Thoracic aorta (tissue), 2 donors: ENCODE measurements at places on chromosomes 4 and X.
A peak's percentile ranks its signal among the peaks of the same experiment; 100 is the strongest.

DNA sequence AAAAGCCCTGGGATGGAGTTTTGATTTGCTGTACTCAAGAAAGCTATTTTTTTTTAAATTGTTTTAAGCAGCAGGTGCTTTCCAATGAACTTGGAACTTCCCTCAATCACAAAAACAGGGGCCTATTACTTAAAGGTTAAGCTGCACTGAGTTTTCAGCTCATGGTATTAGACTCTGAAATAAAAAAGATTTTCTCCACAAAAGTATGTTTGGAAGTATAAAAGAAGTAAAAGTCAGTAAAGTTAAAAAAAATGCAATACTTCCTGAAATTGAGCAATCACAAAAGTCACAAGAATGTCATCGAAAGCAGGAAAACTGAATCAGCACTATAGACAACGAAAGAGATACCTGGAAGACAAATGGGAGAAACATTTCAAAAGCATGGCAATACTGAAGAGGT is 38.9 kb upstream of the PLAC8 start:
- no peak overlapping the region for H3K27ac ChIP-seq
- no peak overlapping the region for H3K4me3 ChIP-seq
- no peaks in the 10 kb centered on the region for H3K27me3 ChIP-seq
- H3K36me3 ChIP-seq = no peaks in the 10 kb centered on the region

DNA sequence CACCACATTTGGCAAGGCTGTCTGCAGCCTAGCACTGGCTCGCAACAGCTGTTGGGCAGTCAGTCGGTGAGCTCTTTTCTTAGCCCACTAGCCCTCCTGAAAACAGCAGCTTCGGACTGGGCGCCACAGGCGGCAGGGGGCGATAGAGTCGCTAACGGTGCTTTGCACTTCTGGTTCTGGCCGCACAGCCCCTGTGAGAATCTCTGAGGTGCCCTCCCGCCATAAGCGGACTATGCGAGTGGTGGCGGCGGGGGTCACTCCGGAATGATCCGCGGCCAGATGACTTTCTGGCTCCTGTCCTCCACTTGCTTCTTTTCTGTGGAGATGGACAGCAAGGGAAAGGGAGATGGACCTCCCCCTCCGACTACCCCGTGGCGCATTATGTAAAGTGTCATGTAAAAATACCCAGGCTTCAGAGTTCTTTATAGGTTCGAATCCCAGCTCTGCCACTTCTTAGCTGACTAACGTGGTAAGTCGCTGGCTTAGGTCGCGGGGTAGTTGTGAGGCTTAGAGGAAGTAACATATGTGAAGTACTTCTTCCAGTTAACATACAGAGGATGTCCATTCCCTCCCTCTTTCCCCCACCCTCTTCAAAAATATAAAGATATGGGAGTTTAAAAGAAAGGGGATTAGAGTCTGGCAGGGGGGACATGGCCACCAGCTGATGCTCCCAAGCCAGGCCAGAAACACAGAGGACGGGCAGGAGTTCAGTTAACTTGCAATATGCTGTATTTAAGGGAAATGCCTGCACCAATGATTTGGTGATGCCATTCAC is 11.0 kb downstream of the ARHGAP36 start:
- H3K4me3 ChIP-seq = no peak overlapping the region
- no peak overlapping the region for H3K27ac ChIP-seq
- H3K27me3 ChIP-seq = no peaks in the 10 kb centered on the region
- DNase-seq = no peak

GRCh38 chrX:41721590-41721989 is 2.4 kb upstream of the GPR82 start:
- no peaks in the 10 kb centered on the region for H3K27me3 ChIP-seq
- no peak for DNase-seq
- no peak overlapping the region for H3K27ac ChIP-seq
- no peak overlapping the region for H3K4me3 ChIP-seq
- no peaks in the 10 kb centered on the region for H3K36me3 ChIP-seq

DNA sequence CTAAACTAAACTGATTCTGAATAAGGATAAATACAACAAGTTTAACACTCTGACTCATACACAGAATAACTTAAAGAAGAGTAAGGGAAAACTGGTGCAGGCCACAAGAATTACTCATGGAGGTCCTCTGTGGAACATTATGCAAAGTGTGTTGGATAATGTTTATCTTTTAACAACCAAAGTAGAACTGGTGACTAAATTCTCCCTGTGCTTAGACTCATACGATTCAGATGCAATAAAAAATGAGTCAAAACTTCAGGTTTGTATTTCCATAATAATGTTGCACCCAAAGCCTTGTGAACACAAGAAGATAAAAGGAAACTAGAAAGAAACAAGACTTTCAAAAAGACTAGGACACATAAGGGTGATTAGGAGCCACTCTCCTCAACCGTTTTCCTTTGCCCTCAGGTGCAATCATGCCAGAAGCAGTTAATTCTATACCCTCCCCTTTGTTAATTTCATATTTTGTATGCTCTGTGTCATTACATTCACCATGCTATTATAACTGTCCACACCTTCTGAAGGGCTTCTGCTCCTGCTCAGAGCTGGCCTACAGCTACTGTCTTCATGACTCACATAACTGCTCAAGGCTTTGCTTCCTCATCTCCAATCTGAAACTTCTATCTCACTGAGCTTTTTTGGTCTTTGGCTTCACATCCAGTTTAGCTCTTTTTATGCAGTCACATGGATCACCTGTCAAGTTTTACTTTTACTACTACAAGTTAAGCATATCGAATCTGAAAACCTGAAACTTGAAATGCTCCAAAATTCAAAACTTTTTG is 60.2 kb downstream of the KCNIP4 start:
- H3K27ac ChIP-seq = no peak overlapping the region
- DNase-seq = no peak
- H3K4me1 ChIP-seq = no peaks in the 10 kb centered on the region

- no peaks in the 10 kb centered on the region for H3K27me3 ChIP-seq
- H3K4me1 ChIP-seq = peaks cover 3% of the 10 kb centered on the region
- H3K36me3 ChIP-seq = no peaks in the 10 kb centered on the region
Measured at GRCh38 chr4:78059524-78059889, 2.4 kb downstream of the FRAS1 start.

DNA sequence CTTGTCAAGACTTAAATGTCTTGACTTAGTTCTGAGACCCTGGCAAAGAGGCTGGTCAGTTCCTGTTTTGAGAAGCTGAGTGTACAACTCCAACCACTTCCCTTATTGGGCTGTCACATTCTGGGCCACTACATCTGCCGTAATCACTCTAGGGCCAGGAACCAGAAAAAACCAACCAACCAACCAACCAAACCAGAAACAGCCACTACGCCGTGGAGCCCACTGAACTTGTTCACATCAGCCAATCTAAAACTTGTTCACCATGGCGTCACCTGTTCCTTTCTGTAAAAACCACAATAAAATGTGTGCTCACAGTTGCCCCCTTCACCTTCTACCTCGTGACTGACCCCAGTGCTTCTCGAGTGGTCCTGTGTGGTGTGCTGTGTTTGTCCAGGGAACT is 107.3 kb downstream of the JADE1 start:
- H3K4me1 ChIP-seq = no peaks in the 10 kb centered on the region
- H3K36me3 ChIP-seq = no peaks in the 10 kb centered on the region
- no peak overlapping the region for H3K27ac ChIP-seq
- no peaks in the 10 kb centered on the region for H3K27me3 ChIP-seq
- no peak for DNase-seq
- H3K4me3 ChIP-seq = no peak overlapping the region

DNA sequence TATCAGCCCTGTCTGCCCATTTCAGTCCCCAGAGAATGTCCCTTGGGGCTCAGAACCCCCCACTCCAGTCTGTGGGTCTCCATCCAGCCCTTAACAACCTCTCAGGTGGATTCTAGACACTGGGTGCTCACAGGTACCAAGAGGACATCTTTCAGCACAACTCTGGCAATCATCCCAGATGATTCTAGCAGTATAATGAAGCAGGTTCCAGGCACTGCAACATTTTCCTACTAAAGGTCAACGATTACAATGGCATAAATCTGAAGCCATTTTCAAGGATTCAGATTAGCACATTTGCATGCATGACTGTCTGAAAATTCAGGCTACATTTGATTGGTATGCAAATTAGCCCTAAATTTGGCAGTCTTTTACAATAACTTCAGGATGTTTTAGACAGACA is 10.0 kb downstream of the SLC2A9 start:
- H3K4me1 ChIP-seq = peaks cover 13% of the 10 kb centered on the region
- no peak overlapping the region for H3K27ac ChIP-seq
- H3K36me3 ChIP-seq = no peaks in the 10 kb centered on the region
- no peak for DNase-seq
- no peaks in the 10 kb centered on the region for H3K27me3 ChIP-seq
- H3K4me3 ChIP-seq = no peak overlapping the region

- no peak for DNase-seq
- H3K4me1 ChIP-seq = no peaks in the 10 kb centered on the region
- no peak overlapping the region for H3K27ac ChIP-seq
- no peaks in the 10 kb centered on the region for H3K36me3 ChIP-seq
- no peak overlapping the region for H3K4me3 ChIP-seq
Measured at GRCh38 chrX:41002026-41002425, 83.2 kb upstream of the USP9X start.

GRCh38 chrX:124030520-124030919 is 69.0 kb downstream of the STAG2 start:
- no peak overlapping the region for H3K4me3 ChIP-seq
- no peak for DNase-seq
- no peaks in the 10 kb centered on the region for H3K27me3 ChIP-seq
- H3K27ac ChIP-seq = no peak overlapping the region

GRCh38 chr4:10186228-10187214 is 69.9 kb upstream of the WDR1 start:
- no peak overlapping the region for H3K27ac ChIP-seq
- no peaks in the 10 kb centered on the region for H3K27me3 ChIP-seq
- no peaks in the 10 kb centered on the region for H3K4me1 ChIP-seq
- no peak for DNase-seq

GRCh38 chr4:168098248-168098717 is 5.9 kb downstream of the ANXA10 start:
- no peaks in the 10 kb centered on the region for H3K36me3 ChIP-seq
- no peak for DNase-seq
- H3K27me3 ChIP-seq = no peaks in the 10 kb centered on the region
- H3K4me3 ChIP-seq = no peak overlapping the region
- H3K4me1 ChIP-seq = no peaks in the 10 kb centered on the region
- H3K27ac ChIP-seq = no peak overlapping the region

- H3K36me3 ChIP-seq = no peaks in the 10 kb centered on the region
- H3K27ac ChIP-seq = no peak overlapping the region
- DNase-seq = no peak
- no peak overlapping the region for H3K4me3 ChIP-seq
- H3K27me3 ChIP-seq = no peaks in the 10 kb centered on the region
- H3K4me1 ChIP-seq = peaks cover 2% of the 10 kb centered on the region
Measured at GRCh38 chr4:27233531-27233930, 372.9 kb downstream of the STIM2 start.

- H3K36me3 ChIP-seq = peaks cover 6% of the 10 kb centered on the region
- H3K27ac ChIP-seq = peak overlapping the region; percentile 72
- H3K27me3 ChIP-seq = no peaks in the 10 kb centered on the region
Measured at GRCh38 chr4:185589067-185589836, 53.9 kb upstream of the PDLIM3 start.

DNA sequence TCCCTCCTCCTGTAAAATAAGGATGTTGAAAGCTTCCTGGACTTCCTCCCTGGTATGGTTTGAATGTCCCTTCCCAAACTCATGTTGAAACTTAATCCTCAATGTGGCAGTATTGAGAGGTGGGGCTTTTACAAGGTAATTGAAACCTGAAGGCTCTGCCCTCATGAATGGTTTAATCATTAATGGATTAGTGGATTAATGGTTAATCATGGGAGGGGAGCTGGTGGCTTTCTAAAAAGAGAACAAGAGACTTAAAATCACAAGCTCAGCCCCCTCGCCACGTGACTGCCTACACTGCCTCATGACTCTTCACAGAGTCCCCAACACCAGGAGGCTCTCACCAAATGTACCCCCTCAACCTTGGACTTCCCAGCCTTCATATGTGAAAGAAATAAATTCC is 124.6 kb upstream of the ANXA3 start:
- DNase-seq = no peak
- no peak overlapping the region for H3K4me3 ChIP-seq
- no peak overlapping the region for H3K27ac ChIP-seq
- H3K36me3 ChIP-seq = no peaks in the 10 kb centered on the region
- H3K4me1 ChIP-seq = no peaks in the 10 kb centered on the region

DNA sequence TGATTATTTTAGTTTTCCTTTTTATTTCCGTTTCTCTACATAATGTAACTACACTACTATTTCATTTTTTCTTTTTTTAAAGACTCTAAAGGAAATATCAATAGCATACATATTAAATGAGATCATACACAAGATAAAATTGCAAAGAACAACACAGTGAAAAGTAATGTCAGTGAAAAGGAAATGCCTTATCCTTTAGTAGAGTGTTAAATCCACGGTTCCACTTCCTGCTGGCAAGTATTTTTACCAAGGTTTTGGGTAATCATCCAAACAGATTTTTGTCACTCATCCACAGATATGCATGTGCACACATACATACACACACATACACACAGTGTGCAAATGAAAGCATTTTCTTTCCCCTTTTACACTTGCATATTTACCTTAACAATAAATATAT is 548.9 kb downstream of the PPP4R3C start:
- no peaks in the 10 kb centered on the region for H3K27me3 ChIP-seq
- no peaks in the 10 kb centered on the region for H3K4me1 ChIP-seq
- no peak for DNase-seq
- H3K27ac ChIP-seq = no peak overlapping the region
- H3K36me3 ChIP-seq = no peaks in the 10 kb centered on the region

GRCh38 chr4:56158483-56158882 is 209.7 kb downstream of the CEP135 start:
- no peaks in the 10 kb centered on the region for H3K4me1 ChIP-seq
- no peaks in the 10 kb centered on the region for H3K36me3 ChIP-seq
- no peak overlapping the region for H3K4me3 ChIP-seq
- no peaks in the 10 kb centered on the region for H3K27me3 ChIP-seq
- DNase-seq = no peak
- no peak overlapping the region for H3K27ac ChIP-seq

DNA sequence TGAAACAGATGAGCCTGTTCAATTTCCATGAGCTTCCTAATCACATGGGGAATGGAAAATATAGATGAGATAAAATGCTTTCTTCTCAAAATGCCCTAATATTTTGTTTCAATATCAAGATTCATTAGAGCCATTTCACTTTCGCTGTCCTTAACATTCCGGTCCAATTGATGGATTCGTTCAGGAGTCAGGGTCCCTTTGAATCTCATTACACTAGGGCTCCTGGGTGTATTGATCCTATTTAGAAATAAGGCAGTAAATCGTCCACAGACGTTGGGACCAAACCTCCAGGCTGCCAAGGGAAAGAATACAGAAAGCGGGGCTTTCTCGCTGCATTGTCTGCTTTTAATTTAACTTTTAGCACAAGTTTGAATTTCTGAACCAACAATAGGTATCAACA is 20.6 kb upstream of the CRMP1 start:
- no peaks in the 10 kb centered on the region for H3K27me3 ChIP-seq
- no peak overlapping the region for H3K4me3 ChIP-seq
- no peaks in the 10 kb centered on the region for H3K36me3 ChIP-seq
- no peak for DNase-seq
- H3K4me1 ChIP-seq = no peaks in the 10 kb centered on the region

- H3K4me3 ChIP-seq = peak overlapping the region; percentile 44
- H3K36me3 ChIP-seq = no peaks in the 10 kb centered on the region
- no peak for DNase-seq
Measured at GRCh38 chr4:78971326-78971725, 32.1 kb upstream of the PAQR3 start.

- H3K4me3 ChIP-seq = peak overlapping the region; percentile 93
- no peak for DNase-seq
- H3K27ac ChIP-seq = no peak overlapping the region
- H3K4me1 ChIP-seq = peaks cover 18% of the 10 kb centered on the region
- no peaks in the 10 kb centered on the region for H3K27me3 ChIP-seq
Measured at GRCh38 chr4:145177511-145177905, 2.9 kb downstream of the OTUD4 start.
